Skeletal muscle cell (primary cell): ENCODE measurements at places on chromosomes 11 and 22.

DNA sequence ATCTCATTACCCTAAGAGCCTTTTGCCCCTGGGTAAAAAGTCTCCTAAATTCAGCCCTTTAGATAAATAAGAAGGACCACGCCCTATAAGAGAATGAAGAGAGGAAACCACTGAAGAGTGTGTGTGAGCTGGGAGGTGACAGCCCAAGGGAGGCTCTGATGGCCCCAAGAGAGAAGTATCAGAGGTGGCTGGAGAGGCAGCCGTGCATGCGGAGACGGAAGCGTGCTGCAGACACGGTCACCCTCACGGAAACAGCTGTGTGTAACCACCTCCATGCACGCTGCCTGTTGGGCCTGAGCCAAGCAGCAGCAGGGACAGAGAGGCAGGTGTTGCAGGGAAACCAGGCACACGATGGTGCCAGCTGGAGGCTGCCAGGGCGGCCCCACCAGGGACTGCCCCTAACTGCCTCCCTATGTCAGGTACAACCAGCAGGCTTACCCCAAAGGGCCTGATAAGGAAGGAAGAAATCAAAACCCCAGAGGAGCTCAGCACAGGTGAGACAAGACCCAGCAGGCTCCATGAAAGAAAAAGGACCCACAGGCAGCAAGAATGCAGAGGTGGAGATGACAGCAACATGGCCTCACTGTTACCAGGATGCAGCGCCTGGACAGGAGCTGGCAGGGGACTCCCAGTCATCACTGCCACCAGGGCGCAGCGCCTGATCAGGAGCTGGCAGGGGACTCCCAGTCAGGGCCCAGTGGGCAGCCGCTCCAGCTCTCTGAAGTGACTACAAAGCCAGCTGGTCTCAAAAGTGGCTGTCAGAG is 7.8 kb downstream of the LARGE2 start:
- no peak for DNase-seq

GRCh38 chr11:64758330-64759079 is 1.3 kb downstream of the PYGM start:
- DNase-seq, result no peak

DNA sequence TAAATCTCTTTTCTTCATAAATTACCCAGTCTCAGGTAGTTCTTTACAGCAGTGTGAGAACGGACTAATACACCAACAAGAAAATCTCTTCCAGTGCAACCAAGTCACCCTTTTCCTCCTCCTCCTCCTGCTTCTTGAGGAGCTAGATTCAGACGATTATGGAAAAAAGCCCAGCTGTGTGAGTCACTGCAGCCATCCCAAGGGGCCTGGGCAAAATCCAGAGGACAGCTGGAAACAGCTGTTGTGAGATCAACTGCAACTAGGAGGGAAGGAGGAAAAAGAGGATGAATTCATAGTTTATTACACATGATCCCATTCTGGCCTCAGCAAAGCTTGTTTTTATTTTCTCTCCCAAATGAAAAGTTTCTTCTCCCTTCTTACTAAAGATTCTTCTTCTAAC is 32.9 kb downstream of the RBFOX2 start:
- peak; percentile 91 for DNase-seq

- no peak for DNase-seq
Observed at GRCh38 chr11:120556797-120557196, 45.2 kb downstream of the GRIK4 start.

DNA sequence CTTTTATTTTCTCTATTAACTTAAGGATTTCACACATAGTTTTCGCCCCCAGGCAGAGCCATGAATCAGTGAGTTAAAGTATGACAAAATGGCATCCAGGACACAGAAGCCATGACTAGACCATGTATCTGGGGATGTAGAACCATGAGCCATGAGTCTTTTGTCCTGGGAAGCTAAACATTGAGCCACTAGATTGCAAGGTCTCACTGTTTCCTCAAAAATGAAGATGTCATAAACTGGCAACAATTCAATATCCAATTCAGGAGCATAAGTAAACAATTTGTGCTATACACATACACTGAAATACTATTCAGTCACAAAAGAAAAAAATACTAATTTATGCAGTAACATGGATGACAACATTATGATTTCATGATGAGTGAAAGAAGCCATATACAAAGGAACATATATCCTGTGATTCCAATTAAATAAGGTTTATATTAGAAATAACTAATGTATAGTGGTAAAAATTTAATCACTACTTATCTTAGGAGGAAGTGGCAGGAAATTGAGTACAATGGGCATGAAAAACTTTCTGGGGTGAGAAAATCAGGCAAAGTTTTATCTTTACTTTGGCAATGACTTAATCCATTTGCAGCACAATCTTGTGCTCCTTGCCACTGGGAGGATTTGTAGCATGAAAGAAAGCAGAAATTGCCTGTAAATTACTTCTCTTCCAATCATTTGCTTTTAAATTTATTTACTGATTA is 28.5 kb upstream of the CARD16 start:
- DNase-seq, result no peak

DNA sequence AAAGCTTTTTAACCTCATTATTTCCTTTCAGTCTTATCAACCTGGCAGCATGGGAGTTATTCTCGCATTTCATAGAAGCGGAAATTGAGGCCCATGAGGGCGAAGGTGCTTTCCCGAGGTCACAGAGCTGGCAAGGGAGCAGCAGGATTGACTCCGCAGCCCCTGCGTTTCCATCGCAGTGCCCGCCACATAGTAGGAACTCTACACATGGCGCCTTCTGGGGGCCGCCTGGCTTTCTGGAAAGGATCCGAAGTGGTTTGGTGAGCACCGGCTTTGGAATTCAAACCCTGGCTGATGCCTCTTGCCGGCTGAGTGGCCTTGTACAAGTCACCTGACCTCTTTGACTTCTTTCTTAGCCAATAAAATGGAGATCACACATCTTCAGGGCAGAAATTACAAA is 93.4 kb downstream of the CEP164 start:
- no peak for DNase-seq

DNA sequence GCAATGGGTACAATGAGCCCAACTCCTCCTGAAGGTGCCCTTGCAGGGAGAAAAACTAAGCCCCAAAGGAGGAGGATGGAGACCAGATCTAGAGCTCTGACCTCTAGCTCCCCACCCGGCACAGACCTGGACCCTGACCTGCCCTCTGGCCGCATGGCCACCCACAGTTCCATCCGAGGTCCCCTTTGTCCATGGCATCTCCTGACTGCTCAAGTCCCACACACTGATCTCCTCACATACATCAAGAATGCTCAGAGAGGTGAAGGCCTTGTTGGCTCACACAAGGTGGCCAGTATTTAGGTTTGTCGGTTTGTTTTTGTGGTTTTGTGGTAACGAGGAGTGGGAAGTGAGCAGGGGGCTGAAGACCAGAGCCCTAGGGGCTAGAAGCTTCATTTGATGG is 423.5 kb upstream of the B3GAT1 start:
- no peak for DNase-seq

GRCh38 chr11:61513143-61513765 is 4.7 kb downstream of the LRRC10B start:
- no peak for DNase-seq

DNA sequence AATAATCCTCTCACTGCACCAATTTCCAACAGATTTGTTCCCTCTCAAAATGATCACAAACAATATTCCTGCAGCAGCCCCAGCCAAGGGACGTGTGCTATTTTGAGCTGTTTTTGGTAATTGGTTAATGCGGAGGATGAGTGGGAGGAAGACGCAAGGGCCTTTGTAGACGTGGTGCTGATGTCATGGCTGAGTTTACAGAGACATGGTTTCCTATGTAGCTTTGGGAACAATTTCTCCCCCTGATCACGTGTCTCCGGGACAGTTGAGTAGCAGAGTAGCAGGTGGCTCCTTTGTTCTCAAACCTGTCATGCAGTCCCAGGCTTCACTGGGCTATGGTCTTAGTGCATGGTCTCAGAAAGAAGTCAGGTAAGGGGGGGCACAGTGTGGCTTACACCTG is 183.2 kb upstream of the NECTIN1 start:
- DNase-seq, result no peak

DNA sequence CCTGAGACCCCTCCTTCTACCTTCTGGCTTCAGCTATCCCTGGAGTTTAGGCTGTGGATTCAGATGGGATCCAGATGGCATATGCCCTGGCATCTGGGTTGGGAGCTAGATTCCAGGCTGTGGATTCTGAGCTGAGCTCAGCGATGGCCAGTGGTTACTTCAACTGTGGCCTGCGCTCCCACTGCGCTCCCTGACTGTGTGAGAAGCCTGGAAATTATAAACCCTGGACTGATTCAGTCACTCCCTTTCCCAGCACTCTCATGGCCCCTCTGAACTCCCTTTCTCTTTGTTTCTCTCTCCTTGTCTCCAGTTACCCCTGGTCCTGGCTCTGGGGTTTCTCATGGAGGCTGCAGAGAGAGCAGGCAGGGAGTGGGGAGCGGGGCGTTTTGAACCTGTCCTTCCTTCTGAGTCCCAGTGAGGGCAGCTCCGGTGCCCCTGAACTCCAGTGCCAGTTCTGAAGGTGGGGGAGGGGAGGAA is 4.8 kb downstream of the ARHGEF17 start:
- no peak for DNase-seq

DNA sequence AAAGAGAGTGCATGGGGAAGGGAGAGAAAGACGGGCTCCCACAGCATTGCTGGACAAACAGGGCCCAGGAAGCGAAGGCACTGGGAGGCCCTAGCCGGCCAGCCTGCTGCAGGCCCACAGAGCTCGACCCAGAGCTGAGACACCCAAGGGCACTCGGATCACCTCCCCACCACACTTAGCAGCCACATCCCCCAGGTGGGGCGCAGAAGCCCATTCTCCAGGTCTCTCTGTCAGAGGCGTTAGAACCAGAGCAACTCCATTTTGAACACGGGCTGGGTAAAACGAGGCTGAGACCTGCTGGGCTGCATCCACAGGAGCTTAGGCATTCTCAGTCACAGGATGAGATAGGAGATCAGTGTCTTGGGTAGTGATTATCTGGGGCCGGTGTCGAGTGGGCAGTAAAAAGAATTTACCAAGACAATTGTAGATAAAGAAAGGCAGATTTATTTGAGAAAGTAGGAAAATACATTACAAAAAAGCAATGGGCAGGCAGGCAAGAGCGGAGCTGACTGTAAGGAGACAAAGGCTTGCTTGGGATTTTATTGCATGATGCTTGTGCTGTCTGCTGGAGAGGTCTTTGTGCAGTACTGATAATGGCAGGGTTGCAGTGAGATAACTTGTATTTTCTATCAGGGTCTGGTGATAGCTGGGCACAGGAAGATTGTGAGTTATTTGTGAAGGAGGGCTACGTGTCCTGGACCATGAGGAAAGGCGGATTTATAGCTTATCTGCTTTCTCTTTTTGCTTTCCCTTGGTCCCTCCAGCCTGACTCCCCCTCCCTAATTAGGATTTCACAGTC is 13.4 kb upstream of the CAPN5 start:
- no peak for DNase-seq

DNA sequence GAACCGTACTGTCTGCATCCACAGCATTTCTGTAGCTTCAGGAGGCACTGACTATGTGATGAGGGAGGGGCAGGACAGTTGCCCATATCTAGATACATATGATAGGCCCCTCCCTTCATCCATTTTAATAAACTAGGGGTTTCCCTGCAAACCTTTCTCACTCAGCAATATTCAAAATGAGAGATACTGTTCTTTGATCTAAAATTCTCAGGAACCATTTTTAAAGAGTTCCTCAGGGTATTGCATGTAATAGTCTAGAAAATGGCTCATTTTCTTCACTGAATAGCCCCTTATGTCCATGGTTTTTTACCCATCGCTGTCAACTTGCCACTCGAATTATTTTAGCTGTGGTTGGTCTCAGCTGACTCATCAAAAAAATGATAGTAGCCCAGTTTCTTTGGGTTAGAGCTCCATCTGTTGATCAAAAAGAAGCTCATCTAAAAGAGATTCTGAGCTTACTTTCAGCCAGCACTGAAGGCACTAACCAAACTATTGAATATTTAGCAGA is 37.0 kb upstream of the DNAJB7 start:
- peak; percentile 12 for DNase-seq

- DNase-seq, result no peak
Observed at GRCh38 chr22:44410451-44410991, 87.5 kb downstream of the RTL6 start.

- DNase-seq, result no peak
Observed at GRCh38 chr11:65891219-65892136, 1.0 kb downstream of the CCDC85B start.

- no peak for DNase-seq
Observed at GRCh38 chr11:1938343-1939005, 8.7 kb upstream of the MRPL23 start.

GRCh38 chr22:30245985-30246813 is at the start of gene LIF:
Gene LIF (minus strand): TSS chr22:30246759. CDS start chr22:30246695, 64 bp downstream.
- no peak for DNase-seq

- DNase-seq, result no peak
Observed at GRCh38 chr11:64186492-64187165, 658 bp downstream of the STIP1 start.

- no peak for DNase-seq
Observed at GRCh38 chr11:117668321-117668751, 128.7 kb downstream of the DSCAML1 start.

- no peak for DNase-seq
Observed at GRCh38 chr11:71186806-71187205, 65.6 kb downstream of the SHANK2 start.
